ENCODE measurements at places on chromosomes 12 and 14.

GRCh38 chr12:64813723-64814122 is 10.7 kb upstream of the TBC1D30 start:
- DNase-seq = no peak

GRCh38 chr12:124835656-124836410 is 27.8 kb downstream of the SCARB1 start:
- DNase-seq = no peak

- DNase-seq = no peak
These were observed 4.9 kb upstream of the LRIG3 start for GRCh38 chr12:58925111-58925611.

GRCh38 chr14:94543449-94544124 is 17.7 kb upstream of the SERPINA4 start:
- DNase-seq = no peak

- DNase-seq = no peak
These were observed 734 bp downstream of the FIGNL2 start for GRCh38 chr12:51847643-51848325.

DNA sequence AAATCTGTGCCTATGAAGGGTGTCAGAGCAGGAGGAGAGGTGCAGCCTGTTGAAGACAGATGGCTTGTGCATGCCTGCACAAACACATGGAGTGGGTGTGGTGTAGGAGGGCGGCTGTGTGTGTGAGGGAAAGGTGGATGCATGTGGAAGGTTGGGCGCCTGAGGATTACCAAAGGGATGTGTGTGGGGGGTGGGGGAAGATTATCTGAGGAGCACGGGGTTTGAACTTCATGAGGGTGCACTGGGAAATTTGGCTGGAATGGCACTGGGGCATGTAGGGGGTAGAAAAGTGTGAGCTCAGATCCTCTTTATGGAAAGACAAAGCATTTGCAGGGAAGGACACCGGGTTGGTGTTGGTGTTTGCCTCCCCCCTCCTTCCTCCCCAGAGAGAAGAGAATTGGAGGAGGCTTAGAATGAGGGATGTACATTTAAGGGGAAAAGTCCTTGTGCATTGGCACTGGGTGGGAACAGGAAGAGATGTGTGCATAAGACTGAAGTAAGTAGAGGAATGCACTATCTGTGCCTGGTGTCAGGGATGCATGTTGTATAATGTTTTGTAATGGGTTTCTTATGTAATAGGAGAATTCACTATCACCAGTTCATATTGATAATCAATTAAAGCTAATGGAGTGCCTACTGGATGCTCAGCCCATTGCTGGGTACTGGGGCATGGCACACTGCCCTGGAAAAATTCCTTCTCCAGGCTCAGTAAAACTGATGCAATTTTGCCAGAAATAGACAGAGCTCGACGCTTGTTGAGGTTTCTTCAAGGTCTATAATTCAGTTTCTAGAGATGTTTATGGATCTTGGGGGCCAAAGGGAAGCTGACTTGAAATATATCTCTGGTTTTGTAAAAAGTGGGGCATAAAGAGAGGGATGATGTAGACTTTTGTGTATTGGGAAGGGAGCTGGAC is 3.0 kb downstream of the NTF3 start:
- no peak for DNase-seq
